ENCODE measurements at places on chromosomes 12 and 14.

DNA sequence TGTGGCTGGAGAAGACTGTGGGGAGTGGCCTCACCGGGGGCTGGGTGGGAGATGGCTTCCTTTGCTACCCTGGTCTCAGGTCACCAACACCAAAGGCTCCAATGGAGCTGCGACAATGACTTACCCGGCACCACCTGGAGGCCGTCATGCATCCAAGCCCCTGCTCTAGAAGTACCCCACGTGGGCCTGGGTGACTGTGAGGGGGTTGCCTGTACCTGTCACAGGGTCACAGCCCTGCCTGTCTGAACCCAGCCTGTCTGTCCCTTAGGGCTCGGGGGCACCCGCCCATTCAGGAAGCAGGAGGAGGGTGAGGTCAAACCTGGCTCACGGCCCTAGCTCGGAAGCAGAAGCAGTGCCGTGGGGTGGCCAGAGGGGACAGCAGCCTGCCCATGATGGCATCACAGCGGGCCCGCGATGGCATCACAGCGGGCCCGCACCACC lies 18.9 kb downstream of the ABCB9 start:
- no peak for DNase-seq

GRCh38 chr12:53200107-53200457 lies 7.0 kb downstream of the ITGB7 start:
- no peak for DNase-seq

- no peak for DNase-seq
Observed at GRCh38 chr12:32039917-32040575, 66.6 kb upstream of the BICD1 start.

DNA sequence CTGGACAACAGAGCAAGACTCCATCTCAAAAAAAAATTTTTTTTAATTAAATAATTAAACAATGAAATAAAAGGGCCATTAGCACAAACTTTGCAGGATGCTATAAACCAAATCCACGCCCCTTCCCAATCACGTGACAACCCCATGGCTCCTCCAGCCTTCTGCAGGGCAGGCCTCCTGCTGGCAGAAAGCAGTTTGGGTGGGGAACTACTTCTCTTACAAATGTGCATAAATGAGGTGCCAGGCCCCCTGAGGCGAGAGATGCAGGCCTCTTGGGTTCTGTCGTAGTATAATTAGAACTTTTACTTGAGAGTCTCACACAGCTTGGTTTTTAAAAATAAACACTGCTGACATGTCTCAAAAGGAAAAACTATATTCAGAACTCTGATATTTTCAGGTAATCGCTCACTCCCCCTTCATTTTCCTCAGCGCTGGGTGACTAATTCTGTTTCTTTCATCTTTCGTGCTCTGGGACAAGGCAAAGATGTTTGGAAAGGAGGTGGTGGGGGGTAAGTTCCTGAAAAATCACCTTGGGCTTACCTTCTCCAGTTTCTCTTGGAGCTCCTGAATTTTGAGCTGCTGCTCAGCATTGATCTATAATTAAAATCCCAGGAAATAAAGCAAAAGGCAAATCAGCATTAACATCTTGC lies 101.7 kb downstream of the CIT start:
- DNase-seq: no peak

DNA sequence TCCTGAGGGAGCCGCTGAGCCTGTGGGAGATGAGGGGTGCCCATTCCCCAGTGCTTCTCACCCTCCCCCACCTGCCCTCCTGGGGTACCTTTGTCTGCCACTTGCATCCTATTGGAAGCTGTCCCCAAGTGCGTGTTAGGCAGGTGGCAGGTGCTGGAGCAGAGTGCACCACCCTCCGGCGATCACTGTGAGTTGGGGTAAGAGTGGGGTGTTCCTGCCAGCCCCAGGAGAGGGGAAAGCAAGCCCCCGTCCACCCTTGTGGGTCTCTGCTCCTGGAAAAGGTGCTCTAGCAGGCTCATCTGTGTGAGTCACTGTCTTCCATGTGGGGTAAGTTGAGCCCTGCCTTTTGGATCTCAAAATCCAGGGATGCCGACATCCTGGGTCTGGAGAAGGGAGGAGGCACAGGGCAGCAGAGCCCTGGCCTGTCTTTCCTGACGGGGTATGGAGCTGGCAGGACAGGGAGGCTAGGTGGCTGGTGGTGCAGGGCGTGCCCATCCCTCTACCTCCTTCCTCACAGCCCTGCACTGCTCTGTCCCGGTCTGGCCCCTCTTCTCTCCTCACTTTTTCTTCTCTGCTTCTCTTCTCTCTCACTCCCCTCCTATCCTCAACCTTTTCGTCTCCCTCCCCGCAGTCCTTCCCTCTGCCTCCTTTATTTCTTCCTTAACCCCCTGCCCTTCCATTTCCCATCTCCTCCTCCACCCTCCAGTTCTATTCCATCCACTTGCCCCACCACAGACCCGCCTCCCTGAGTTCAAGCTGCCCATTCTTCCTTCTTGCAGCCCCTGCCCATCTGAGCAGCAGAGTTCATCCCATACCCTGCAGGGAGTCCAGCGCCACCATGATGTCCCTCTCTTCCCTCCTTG lies 20.1 kb upstream of the KRT7 start:
- DNase-seq: no peak

DNA sequence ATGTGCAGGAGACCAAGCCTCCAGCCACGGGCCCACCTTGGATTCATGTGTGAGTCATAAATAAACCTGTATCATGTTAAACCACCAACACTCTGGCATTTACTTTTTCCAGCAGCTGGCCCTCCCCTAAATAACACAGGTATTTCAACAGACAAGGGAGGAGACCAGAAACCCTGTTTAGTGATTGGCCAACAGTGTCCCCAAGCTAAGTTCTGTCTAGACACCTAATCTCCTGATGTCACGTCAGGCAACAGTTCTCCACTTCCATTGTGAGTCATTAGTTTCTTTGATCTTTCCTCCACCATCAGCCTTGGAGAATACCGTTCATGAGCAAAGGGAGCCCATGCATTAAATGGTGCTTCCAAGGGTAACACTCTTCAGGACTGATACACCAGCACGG lies 196.9 kb downstream of the TMEM132C start:
- DNase-seq: no peak

GRCh38 chr14:41859336-41859735 lies 252.7 kb downstream of the LRFN5 start:
- DNase-seq: no peak

GRCh38 chr12:78878866-78879265 lies 14.3 kb downstream of the SYT1 start:
- DNase-seq: no peak

GRCh38 chr12:17239874-17240273 lies 633.9 kb upstream of the LMO3 start:
- DNase-seq: no peak

- no peak for DNase-seq
Observed at GRCh38 chr14:92373336-92373735, 50.4 kb downstream of the SLC24A4 start.

DNA sequence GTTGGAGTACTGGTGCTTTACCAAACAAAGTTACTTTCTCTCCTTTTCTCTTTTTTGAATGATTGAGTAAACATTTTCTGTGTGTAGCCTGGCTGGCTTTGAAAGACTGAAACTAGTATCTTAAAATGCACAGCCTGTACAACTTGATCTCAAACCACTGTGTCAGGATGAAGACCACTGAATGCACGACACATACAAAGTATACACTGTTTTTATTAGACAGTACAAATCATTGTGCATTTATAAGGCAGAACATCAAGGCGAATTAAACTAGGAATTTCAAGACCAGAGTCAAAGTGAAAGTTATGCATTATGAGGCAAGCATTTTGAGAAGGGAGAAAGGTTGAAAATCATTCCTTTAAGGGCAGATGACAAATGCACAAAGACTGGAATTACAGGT lies 59.0 kb downstream of the PIWIL1 start:
- DNase-seq: no peak

DNA sequence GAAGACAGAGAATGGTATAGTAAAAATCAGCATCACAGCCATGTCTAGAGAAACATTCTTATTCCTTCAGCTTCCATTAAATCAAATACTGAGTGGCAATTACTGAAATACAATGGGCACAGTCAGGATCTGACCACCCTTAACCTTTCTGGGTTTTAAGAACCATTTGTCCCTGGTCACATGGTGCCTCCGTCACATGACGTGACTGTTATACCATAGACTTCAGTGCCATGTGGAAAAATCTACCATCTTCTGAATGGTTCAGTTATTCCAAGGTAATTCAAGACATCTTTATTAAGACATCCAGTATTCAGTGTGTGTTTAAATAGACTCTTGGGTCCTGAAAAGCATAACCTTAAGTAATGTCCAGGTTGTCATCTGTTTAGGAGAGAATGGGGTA lies 553.1 kb upstream of the FLRT2 start:
- DNase-seq: no peak

DNA sequence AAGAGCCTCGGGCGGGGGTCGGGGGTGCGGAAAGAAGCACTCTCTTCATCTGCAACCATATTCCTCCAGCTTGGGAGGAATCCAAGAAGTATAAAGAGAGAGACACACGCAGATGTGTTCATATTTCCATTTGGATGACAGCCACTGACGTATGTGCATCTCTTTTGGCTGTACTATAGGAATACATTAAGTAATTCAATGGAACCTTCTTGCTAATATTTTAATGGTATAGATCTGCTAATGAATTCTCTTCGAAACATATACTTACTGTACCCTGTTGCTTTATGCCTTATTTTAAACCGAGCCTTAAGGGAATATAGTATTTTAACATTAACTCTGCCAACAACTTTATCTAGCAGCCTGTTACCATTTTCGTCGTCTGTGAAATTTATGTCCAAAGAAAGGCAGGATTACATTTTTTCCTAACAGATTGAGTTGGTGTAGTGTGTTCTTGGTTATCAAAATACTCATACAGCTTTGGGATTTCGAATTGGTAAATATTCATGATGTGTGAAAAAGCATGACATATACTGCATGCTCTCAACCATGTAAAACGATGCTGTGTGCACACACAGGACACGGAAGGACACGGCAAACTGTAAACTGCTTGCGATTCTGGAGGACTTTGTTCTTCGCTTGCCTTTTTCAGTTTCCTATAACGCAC lies 84.5 kb downstream of the CCDC88C start:
- no peak for DNase-seq

DNA sequence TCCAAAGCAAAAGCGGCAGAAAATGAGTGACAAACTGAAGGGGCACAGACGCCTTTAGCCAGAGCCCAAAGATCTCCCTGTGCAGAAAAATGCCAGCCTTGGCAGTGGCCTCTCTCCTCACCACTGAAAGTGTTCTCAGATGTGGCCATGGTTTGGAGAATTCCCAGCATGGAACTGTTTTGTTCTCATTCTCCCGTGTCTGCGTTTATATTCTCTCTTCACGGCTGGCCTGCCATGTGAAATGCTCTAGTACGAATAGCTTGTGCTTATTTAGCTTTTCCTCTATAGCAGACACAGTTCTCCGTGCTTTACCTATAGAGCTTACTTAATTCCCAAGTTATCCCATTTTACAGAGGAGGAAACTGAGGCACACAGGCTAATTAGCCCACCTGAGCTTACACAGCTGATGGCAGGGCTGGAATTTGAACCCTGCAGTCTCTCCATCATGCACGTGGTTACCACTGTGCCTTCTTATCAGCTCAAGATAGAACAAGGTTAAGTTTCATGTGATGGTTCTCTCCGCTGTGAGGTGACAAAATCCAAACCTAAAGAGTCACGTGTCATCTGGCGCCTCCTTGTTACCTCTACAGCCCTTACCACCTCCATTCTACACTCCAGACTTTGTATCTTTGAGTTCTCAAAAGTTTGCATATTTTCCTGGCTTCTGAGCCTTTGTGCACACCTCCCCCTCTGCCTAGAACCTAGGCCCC lies 141.6 kb downstream of the GCH1 start:
- DNase-seq: no peak

DNA sequence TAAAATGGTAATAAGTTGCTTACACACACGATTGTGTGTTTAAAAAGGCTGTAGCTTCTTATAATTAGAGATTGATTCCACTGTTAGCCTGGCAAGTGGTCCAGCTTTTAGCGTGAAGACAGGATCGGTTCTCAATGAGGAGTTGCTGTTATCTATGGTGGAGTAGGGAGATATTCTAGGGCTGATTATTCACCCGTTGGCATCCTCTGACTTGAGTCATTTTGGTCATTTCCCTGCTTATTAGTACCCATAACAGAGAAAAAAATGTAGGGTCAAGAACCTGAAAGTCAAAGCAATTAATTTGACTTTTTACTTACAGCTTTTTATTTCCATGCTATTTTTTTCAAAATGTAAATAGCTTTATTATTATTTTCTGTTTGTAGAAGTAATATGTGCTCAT lies 76.0 kb downstream of the KCNK13 start:
- DNase-seq: no peak

GRCh38 chr12:54395545-54395944 lies 11.0 kb upstream of the ZNF385A start:
- DNase-seq: no peak

DNA sequence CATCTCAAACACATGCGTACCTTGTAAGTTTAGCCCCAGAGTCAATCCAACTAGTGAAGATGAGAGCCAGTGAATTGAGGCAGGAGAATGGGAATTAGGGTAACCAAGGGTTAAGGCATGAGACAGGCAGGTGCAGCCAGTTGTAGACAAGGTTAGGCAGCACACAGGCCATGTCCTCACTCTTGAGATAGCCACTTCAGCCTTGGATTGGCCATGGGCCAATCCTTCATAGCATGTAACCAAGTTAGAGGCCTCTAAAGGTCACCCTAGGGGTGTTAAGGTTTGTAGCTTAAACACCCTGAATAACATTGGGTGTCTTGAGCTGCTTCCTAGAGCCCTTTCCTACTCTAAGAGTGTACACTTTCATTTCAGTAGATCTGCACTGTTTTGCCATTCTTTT lies 208.2 kb upstream of the RBM19 start:
- DNase-seq: no peak

GRCh38 chr12:94305130-94305957 lies 154.3 kb downstream of the CEP83 start:
- peak; percentile 62 for DNase-seq

DNA sequence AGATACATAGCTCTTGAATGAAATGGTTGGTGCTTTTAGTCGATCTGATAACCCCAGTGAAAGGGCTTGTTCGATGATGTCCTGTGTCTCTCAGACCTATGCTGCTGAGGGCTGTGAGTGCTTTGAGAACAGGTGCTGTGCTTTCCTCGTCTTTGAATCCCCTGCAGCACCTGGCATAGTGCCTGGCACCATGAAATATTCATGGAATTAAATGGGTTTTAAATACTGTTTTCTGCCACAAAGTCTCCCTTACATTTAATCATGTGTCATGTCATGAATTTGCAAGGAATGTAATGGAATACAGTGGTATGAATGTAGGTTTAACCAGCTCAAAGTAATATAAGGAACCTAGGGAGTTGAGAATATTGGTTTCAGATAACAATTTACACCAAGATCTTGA lies 220.5 kb upstream of the PRICKLE1 start:
- DNase-seq: no peak

DNA sequence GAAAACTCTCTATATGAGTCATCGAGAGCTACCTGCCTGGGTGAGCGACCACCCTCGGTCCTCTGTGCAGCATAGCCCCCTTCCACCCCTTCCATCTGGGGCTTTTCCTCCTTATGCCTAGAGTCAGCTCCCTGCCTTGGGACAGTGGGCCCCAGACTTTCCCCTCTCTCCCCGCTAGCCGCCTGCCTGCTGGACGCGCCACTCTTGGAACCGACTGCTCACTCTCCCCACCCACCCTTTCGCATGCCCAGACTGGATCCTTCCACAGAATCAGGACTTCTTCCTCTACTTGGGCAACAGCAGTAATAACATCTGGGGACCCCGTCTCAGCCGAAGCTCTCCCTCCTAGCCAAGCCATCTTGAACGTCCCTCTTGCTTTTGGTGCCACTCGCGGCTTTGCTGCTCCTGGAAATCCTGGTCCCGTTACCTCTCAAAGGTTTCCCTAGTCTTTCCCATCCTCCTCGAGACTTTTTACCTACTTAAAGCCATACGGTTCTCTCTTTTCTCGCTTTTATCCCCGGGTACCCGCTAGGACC lies 671 bp downstream of the ESYT1 start:
- no peak for DNase-seq

- no peak for DNase-seq
Observed at GRCh38 chr12:105665366-105665765, 334.9 kb downstream of the C12orf75 start.

Measured in AG04450 (cell line).